Midbrain (tissue), 1 donor: ENCODE measurements at places on chromosomes 3 and 15.

DNA sequence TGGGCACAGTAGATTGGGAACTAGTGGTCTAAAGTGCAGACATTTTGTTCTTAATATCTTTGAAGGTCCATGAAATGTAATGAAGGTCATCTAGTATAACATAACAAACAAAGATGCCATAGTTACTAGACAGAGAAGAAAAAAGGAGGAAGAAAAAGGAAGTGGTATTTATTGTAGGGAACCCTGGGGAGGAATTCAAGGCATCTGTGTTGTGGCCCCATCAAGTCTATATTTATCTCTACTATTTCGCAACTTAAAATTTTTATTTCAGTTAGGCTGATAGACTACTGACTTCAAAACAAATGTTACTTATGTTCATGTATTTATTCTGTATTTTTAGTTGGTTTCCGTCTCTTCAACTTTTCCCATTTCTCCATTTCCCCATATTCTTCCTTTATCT lies 48.9 kb upstream of the ZDHHC23 start:
- no peak for DNase-seq

- no peak for DNase-seq
Observed at GRCh38 chr3:102098130-102098885, 249.0 kb downstream of the NFKBIZ start.

DNA sequence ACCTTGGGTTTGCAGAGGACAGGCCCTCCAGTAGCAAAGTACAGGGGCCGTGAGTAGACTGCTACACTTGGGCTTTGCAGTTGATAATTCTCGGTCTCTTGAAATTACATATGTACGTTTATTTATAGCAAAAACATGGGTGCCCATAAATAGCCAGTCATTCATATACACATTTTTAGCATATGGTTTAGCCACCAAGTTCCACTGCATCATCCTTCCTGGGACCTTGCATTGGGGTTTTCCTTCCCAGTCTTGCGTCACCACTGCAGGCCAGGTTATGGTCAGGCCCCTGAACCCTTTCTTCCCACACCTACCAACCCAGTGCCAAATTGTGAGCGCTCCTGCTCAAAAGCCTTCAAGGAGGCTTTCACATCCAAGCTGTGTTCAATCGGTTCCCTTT lies 12.7 kb downstream of the KLHL25 start:
- DNase-seq, result no peak

DNA sequence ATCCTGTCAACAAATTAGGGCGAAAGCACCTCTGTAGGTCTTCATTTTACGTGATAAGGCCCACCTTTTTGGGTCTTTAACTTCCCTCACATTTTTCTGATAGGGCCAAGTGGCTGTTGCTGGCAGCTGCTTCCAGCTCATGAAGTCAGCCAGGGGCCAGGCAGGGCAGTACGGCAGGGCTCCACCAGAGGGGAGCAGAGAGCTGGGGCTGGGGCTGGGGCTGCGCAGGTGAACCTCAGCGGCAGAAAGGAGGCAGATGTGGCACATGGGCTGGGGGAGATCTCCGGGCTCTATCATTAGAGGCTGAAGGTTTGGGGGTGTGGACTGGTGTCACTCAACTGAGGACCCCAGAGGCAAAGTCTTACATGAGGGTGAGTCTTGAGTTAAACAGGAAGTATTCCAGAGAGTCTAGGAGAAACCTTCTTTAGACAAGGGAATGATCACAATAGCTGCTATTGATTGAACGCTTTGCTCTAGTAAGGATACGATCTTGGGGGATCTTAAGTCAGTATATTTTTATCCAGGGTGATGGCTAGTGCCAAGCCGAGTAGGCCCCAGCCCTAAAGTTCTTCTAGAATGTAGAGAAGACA lies 62.8 kb upstream of the MEX3B start:
- peak; percentile 5 for DNase-seq

DNA sequence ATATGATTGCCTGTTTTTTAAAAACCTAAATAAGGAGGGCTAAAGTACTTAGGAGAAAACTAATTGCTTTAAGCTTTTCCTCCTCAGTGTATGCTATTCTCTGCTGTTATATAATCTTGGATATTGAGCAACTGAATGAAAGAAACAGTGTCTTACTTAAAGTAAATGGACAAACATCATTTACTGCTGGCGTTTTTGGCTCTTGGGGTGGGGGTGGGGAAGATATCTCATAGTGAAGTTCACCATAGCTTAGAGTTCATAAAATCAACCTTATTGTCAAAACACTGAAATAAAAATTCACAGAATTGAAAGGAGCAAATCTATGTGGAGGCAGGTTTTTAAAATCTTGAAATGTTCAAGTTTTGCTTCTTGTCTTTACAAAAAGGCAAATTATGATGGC lies 256.4 kb upstream of the SOX2 start:
- peak; percentile 66 for DNase-seq

- no peak for DNase-seq
Observed at GRCh38 chr3:94099311-94099710, 36.5 kb downstream of the NSUN3 start.

- no peak for DNase-seq
Observed at GRCh38 chr3:19596408-19596807, 337.6 kb downstream of the EFHB start.

DNA sequence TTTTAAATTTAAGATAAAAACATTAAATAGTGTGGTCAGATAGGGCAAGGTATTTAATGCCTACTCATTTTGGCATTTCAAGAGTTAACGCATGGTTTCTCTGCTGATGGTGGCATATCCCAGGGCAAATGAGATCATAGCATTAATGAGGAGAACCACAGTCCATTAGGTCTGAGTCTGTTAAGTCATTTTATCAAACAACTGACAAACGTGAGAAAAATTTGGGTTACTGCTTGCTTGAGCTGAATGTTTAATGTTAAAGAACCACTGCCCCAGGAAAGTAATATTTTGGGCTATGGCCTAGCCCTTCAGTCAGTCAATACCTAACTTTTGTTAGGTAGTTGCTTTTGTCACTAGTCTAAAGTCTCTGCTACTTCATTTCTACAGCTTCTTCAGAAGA lies 37.9 kb upstream of the SLC2A2 start:
- no peak for DNase-seq
